Fibroblast of lung (primary cell): ENCODE measurements at places on chromosomes 4 and X. TPM values are rescaled to one million over a fixed set of nuclear protein-coding genes. Genes with fewer than 3 reads are reported as not detected.

DNA sequence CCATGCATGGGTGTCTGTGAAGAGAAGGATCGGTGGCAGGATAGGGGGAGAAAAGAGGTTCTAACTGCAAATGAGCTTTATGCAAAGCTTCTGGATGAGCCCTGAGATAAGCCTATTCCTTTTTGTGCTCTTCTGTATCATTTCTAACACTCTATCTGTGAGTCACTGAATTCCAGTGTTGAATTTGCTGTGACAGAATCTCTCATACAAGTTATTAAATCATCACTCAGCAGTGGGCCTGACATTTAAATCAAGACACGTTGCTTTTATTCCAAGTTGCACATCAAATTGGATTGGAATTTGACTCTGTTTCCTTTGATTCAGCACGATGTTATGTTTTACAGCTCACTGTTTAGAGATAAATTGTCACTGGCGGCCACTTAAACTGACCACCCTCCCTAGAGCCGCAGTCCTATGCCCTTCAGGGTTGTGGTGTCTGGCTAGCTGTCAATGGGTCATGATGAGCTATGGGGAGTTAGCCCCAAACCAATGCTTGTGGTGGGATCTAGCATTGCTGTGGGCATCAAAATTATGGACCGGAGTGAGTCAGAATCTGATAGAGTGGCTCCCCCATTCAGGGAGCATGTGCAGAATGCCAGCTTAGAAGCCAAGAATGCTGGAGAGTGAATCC, 42.7 kb downstream of the LHFPL1 start:
- H3K27ac ChIP-seq: no peak overlapping the region
- no peak overlapping the region for H3K4me3 ChIP-seq
- peaks cover 7% of the 10 kb centered on the region for H3K4me1 ChIP-seq
- peak; percentile 57 for DNase-seq
- H3K27me3 ChIP-seq: no peaks in the 10 kb centered on the region
- no peaks in the 10 kb centered on the region for H3K36me3 ChIP-seq

GRCh38 chr4:55008166-55009056, 117.0 kb downstream of the KDR start:
- DNase-seq: no peak
- H3K27ac ChIP-seq: no peak overlapping the region
- no peaks in the 10 kb centered on the region for H3K4me1 ChIP-seq
- peaks cover 2% of the 10 kb centered on the region for H3K27me3 ChIP-seq

DNA sequence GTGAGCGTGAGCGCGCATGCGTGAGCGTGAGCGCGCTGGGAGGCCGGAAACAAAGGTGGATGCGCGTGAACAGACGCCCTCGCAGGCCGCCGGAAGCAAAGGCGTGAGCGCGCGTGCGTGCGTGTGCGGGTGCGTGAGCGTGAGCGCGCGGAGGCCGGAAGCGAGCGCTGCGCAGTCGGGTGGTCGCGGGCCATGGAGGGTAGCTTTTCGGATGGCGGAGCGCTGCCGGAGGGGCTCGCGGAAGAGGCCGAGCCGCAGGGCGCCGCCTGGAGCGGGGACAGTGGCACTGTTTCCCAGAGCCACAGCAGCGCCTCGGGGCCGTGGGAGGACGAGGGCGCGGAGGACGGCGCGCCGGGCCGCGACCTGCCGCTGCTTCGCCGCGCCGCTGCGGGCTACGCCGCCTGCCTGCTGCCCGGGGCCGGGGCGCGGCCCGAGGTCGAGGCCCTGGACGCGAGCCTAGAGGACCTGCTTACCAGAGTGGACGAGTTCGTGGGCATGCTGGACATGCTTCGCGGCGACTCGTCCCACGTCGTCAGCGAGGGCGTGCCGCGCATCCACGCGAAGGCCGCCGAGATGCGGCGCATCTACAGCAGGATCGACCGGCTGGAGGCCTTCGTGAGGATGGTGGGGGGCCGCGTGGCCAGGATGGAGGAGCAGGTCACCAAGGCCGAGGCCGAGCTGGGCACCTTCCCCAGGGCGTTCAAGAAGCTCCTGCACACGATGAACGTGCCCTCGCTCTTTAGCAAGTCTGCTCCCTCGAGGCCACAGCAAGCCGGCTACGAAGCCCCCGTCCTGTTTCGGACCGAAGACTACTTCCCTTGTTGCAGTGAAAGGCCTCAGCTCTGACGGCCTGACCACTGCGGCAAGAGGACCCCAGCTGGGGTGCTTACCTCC, at the start of gene BLOC1S4:
TSS of gene BLOC1S4 (plus strand) at position 157 of the 894 bp plus-strand sequence. CDS start at position 193, 36 bp downstream.
- no peaks in the 10 kb centered on the region for H3K27me3 ChIP-seq
- no peaks in the 10 kb centered on the region for H3K4me1 ChIP-seq
- H3K27ac ChIP-seq: peak within 1 kb of the TSS; percentile 81
- H3K36me3 ChIP-seq: no peaks in the 10 kb centered on the region
- peak within 1 kb of the TSS; percentile 76 for H3K4me3 ChIP-seq

DNA sequence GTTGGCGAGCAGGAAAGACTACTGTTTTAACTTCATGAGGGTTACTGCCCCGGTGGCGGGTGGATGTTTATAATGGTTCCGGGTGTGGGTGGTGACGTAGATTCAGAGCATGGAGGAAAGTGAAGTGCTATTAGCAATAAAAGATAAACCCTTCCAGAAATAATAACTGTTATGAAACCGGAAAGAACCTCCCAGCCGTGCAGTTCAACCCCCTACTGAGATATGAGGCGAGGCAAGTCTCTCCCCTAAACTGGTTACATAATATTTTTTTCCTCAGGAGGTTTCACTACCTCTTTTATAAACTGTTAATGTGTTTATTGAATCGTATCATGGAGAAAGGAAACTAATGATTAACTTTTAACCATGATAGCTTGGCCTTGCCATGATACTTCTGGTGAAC, 33.9 kb upstream of the STIM2 start:
- DNase-seq: no peak
- no peaks in the 10 kb centered on the region for H3K4me1 ChIP-seq
- H3K27ac ChIP-seq: no peak overlapping the region
- H3K27me3 ChIP-seq: no peaks in the 10 kb centered on the region
- H3K4me3 ChIP-seq: no peak overlapping the region

DNA sequence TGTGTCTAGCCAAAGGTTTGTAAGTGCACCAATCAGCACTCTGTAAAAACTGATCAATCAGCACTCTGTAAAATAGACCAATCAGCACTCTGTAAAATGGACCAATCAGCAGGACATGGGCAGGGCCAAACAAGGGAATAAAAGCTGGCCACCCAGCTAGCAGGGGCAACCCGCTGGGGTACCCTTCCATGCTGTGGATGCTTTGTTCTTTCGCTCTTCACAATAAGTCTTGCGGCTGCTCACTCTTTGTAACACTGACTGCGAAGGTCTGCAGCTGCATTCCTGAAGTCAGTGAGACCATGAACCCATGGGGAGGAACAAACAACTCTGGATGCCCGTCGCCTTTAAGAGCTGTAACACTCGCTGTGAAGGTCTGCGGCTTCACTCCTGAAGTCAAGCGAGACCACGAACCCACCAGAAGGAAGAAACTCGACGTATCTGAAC, 14.3 kb downstream of the HNRNPDL start:
- H3K4me1 ChIP-seq: no peaks in the 10 kb centered on the region
- H3K4me3 ChIP-seq: no peak overlapping the region
- H3K27ac ChIP-seq: no peak overlapping the region
- no peaks in the 10 kb centered on the region for H3K27me3 ChIP-seq
- no peak for DNase-seq

DNA sequence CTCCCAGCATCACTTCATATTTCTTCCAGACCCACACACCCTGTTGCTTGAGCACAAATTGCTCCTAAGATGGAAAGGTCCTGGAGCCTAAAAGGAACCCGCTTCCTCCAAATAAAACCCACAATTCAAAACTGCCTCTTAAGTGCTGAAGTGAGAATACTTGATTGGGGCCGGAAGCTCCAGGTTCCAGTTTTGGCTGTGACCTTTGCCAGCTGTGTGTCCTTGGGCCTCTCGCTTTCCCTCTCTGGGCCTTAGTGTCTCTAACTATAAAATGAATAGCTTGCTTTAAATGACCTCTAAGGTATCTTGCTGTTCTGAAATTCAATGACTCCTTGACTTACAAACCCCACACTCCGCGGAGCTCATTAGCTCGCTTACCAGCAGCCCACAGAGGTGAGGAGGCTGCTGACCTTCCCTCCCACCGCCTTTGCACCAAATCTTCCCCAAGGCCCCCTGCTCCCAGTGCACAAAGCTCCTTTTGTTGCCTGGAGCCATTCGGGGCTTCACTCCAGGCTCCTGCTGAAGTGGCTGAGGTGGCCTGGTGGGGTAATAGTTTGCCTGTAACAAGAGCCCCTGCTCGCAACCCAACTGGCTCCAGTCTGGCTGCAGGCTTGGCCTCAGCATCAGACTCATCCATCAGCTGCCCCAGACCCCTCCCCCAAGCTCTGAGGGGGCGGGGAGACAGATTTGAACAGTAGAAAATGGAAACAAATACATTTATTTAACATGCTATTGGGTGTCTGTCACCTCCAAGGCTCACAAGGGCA, 21.8 kb downstream of the STARD8 start:
- no peak overlapping the region for H3K4me3 ChIP-seq
- no peaks in the 10 kb centered on the region for H3K4me1 ChIP-seq
- DNase-seq: no peak
- no peaks in the 10 kb centered on the region for H3K36me3 ChIP-seq
- H3K27ac ChIP-seq: no peak overlapping the region

DNA sequence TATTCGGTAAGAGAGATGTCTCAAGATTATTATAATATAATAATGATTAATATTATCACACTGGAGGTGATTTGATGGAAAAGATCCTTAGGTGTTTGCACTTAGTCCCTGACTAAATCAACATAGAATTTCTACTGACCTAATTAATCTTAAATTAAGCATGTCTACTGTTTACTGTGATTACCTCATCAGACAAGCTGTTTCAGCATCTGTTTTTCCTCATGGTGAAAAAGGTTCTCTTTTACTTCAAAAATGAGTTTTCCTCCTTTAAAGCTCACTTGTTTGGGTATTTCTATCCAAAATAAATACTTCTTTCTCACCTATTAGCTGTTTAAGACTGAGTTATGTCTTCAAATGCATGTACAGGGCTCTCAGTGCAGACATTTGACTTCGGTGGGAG, 407.8 kb downstream of the NKX6-1 start:
- H3K4me3 ChIP-seq: no peak overlapping the region
- no peaks in the 10 kb centered on the region for H3K4me1 ChIP-seq
- H3K27me3 ChIP-seq: no peaks in the 10 kb centered on the region
- DNase-seq: no peak
- H3K27ac ChIP-seq: no peak overlapping the region

GRCh38 chr4:31349907-31350306, 629.7 kb downstream of the PCDH7 start:
- no peak for DNase-seq
- no peaks in the 10 kb centered on the region for H3K27me3 ChIP-seq
- no peaks in the 10 kb centered on the region for H3K36me3 ChIP-seq
- H3K4me1 ChIP-seq: no peaks in the 10 kb centered on the region

- H3K36me3 ChIP-seq: no peaks in the 10 kb centered on the region
- no peak overlapping the region for H3K27ac ChIP-seq
- no peaks in the 10 kb centered on the region for H3K4me1 ChIP-seq
- no peak for DNase-seq
Observed at GRCh38 chr4:90099812-90100211, 27.4 kb upstream of the CCSER1 start.

Gene KIT
- 0.50 and 0.51 TPM in 2 replicates for total RNA-seq

Gene EXOSC9
- total RNA-seq: 15.5 and 16.2 TPM in 2 replicates

Gene ADRA2C
- total RNA-seq: 0.26 and 0.33 TPM in 2 replicates

Gene INTS6L
- 4.1 and 5.1 TPM in 2 replicates for total RNA-seq

Gene AMTN
- not detected in 2 replicates for total RNA-seq

Gene LAMP2
- total RNA-seq: 172 and 182 TPM in 2 replicates

Gene VCX3B
- not detected in 2 replicates for total RNA-seq
